ENCODE measurements at places on chromosomes 13 and 19.

- DNase-seq = no peak
These were observed 45.6 kb downstream of the CELF5 start for GRCh38 chr19:3269916-3270671.

DNA sequence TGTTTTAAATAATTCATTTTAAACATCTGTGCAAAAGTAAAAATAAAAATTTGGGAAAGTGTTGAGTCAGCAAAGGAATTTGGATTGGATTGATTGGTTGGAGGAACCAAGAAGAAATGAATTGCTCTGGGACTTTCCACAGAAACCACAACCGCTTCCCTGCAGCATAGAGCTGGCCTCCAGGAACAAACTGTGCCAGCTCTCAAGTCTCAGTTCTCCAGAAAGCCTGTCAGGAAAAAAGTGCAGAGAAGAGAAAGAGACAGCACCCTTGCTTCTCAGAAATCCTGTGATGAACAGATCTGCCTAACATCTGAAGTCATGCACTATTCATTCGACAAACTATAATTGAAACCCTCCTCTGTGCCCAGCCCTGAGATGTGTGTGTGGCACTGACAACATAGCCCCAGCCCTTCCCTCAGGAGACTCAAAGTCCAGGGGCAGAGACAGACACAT lies 14.8 kb downstream of the LYPD3 start:
- peak; percentile 75 for DNase-seq

DNA sequence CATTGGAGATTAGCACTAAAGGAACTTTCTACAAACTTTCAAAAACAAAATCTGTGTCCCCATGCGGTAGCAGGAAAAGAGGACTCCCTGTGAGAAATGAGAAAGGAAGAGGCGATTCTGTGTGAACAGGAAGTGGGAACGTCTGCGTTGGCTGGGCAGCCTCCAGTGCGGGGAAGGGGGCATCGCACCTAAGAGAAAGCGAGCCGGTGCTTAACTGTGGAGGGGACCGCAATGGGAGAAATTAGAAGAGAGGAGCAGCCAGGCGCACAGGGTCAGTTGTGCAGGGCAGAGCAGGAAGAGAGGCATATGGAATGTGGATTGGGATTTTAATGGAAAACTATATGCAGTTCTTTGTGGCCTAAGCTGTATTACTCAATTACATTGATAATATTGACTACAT lies 77.4 kb upstream of the DOCK9 start:
- no peak for DNase-seq

DNA sequence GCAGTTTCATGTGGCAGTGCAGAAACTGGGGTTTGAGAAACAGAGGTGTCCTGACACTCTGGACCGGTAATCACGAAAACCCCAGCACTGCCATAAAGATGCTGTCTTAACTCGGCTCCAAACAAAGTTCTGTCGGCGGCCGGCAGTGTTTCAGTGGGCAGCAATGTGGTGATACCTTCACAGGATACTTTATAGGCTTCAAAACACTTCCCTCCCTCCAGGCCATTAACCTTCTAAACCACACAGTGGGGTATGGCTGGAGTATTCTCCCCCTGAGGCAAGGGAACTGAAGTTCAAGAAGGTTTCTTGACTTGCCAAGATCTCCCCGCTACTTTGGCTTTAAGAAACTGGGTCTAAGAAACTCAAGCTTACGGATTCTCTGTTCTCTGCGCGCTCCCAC lies 1.1 kb downstream of the RUBCNL start:
- DNase-seq = no peak

DNA sequence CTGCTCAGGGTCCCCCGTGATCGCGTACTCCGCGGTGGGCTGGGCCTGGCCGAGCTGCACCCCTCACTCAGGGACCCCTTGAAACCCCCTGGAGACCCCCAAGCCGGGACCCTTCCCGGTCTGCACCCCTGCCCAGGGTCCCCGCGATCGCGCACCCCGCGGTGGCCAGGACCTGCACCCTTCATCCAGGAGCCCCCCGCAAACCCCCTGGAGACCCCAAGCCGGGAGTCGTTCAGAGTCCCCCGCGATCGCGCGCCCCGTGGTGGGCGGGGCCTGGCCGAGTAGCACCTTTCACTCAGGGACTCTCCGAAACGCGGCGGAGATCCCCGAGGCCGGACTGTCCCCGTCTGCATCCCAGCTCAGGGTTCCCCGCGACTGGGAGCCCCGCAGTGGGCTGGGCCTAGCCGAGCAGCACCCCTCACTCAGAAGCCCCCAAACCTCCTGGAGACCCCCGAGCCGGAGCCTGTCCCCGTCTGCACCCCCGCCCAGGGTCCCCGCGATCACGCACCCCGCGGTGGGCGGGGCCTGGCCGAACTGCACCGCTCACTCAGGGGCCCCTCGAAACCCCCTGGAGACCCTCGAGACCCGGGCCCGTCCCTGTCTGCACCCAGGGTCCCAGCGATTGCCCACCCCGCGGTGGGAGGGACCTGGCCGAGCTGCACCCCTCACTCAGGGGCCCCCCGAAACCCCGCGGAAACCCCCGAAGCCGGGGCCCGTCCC lies 748 bp downstream of the LMNB2 start:
- DNase-seq = no peak

DNA sequence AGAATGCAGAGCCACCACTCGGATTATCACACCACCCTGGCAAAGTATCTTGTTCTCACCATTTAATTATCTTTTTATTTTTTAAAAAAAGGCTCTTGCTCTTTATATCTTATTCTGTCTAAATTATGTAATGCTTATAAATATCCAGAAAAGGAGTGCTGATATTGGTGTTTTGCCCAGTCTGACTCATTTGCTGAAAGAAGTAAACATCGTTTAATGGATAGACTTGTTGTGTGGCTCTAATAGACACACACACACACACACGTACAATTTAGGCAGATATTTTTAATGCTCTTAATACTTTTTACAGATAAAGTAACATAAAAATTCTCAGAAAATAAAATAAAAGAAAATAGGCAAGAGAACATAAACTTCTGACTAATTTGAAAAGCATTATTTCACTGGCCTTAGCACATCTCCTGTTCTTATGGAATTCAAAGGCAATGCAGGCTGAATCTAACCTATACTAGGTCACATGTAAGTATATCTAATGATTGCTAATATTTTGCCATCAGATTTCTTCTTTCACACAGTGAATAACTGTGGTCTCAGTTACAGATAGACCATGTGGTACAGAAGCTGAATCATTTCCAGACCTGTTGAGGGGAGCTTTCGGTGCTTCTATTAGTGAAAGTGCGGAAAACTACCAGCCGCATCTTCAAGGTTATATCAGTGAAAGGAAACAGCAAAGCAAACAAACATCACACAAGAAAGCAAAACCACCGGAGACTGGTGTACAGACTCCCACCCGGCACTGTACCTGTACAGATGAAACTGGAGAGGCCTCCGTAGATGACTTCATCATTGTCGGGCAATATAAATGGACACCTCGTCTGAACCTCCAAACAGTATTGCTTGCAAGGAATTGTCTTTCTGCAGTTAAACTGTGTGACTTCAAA lies 642.1 kb upstream of the ARGLU1 start:
- no peak for DNase-seq

DNA sequence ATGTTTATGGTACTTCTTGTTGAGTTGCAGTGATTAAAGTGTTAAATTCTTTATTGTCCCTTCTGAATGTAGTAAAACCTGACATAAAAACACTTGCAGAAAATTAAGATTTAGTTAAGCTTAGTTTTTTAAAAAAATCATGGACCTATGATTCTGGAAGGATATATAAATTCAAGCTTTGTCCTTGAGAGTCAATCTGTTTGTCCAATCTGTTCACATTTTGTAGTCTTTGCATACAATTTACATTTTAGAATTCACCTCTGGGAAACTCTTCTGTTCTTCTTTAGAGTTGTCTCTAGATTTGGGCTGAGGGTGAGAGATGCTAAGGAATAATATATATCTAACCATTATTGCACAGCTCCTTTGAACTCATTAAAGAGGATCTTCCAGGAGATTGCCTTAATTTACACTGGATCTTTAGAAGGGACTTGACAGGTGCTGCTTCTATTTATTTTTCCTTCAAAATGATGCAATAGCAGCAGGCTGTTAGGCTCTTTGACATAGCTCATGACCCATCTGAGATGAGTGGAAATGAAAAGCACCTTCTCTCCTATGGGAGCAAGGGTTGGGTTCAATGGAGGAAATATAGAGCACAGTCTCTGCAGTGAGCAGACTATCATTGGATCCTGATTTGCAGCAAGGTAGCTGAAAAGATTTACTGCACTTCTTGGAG lies 433.9 kb downstream of the GPC6 start:
- DNase-seq = no peak

GRCh38 chr13:59734393-59734792 lies 429.3 kb downstream of the DIAPH3 start:
- peak; percentile 25 for DNase-seq

DNA sequence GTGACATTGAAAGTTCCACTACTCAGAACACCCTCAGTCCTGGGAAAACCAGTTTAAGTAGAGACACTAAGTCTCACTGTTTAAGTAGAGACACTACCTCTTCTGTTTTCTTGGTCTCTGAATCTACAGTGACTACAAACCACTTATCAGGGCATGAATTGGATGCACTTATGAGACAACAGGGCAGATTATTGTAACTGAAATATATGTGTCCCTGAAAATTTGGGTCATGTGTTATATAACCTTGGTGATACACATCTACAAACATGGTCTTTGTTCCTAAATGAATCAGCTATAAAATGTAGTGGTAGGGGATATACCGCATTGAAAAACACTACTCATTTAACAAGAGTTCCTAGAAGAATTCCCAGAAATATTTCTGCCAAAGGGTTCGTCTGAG lies 55.7 kb downstream of the SERP2 start:
- DNase-seq = no peak

DNA sequence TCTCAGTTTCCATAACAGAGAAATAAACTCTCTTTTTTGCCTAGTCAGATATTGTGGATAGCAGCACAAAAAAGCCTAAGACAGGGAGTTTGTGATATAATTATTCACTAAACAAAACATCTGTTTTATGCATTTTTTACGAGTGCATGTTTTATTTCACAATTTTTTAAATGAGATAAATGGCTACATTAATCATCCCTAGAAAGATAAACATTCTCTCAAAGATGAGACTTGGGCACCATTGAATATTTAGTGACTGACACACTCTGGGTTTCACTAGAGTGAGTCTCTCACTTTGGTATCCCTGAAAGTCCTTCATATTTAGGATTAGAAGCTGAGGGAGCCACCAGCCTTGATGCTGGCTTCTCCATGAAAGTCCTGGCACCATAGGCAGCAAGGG lies 74.3 kb upstream of the LRCH1 start:
- no peak for DNase-seq

- no peak for DNase-seq
These were observed at the start of gene TMEM255B for GRCh38 chr13:113758651-113759524. TSS of gene TMEM255B (plus strand) at chr13:113759226. CDS start at chr13:113759270, 44 bp downstream.
